Spinal cord (tissue), 10 donors: ENCODE measurements at places on chromosomes 13 and 19.

- H3K27me3 ChIP-seq, result no peaks in the 10 kb centered on the region
- no peaks in the 10 kb centered on the region for H3K4me1 ChIP-seq
- H3K27ac ChIP-seq, result no peak overlapping the region
- no peaks in the 10 kb centered on the region for H3K36me3 ChIP-seq
- H3K4me3 ChIP-seq, result no peak overlapping the region
- no peak for DNase-seq
These were observed 25.5 kb downstream of the FGF21 start for GRCh38 chr19:48780631-48781391.

DNA sequence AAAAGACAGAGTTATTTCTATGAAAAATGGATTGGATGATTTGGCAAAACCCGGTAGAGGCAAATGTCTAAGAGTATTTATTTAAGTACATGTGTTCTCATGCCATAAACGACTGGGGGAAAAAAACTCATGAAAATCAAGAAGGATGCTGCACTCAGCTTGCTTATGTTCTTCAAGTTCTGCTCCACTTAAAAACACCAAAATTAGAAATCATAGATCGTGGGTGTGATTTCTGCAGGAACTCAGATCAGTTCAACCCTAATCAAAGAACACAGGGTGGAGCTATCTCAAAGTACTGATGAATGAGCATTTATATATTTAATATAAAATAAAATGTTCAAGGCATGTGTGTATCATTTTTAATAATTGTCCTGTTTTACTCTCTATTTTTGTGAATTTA, 103.8 kb downstream of the FGF14 start:
- H3K27ac ChIP-seq, result no peak overlapping the region
- no peaks in the 10 kb centered on the region for H3K27me3 ChIP-seq
- H3K4me1 ChIP-seq, result no peaks in the 10 kb centered on the region
- DNase-seq, result no peak
- H3K4me3 ChIP-seq, result no peak overlapping the region

- H3K4me3 ChIP-seq, result no peak overlapping the region
- DNase-seq, result no peak
- H3K4me1 ChIP-seq, result no peaks in the 10 kb centered on the region
- H3K27me3 ChIP-seq, result peaks cover 10% of the 10 kb centered on the region
These were observed 9.8 kb upstream of the CEACAM18 start for GRCh38 chr19:51468545-51468920.

GRCh38 chr19:42149447-42150202, 17.4 kb upstream of the POU2F2 start:
- DNase-seq, result no peak
- H3K4me3 ChIP-seq, result no peak overlapping the region
- peaks cover 2% of the 10 kb centered on the region for H3K36me3 ChIP-seq
- no peak overlapping the region for H3K27ac ChIP-seq
- H3K4me1 ChIP-seq, result peaks cover 48% of the 10 kb centered on the region
- H3K27me3 ChIP-seq, result no peaks in the 10 kb centered on the region

GRCh38 chr19:1324806-1325567, 39.3 kb downstream of the EFNA2 start:
- H3K27ac ChIP-seq, result peak overlapping the region; percentile 85
- peaks cover 28% of the 10 kb centered on the region for H3K4me1 ChIP-seq
- peaks cover 15% of the 10 kb centered on the region for H3K36me3 ChIP-seq
- no peaks in the 10 kb centered on the region for H3K27me3 ChIP-seq
- H3K4me3 ChIP-seq, result peak overlapping the region; percentile 59
- DNase-seq, result peak; percentile 73

DNA sequence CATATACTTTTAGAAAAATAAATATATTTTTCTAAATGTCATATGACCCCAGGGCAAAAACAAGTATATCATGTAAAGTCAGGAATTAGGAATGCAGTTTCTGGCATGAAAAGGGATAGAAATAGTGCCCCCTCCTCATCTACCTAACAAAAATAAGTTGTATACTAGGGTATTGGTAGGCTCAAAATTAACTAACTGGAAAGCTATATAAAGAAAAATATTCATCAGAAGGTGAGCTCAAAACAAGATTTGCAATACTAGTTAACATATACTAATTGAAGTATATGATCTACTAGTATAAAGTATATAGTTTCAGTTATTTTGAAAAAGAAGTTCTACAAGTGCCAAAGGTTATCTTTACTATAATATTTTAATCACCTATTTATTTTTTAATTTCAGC, 200.2 kb downstream of the GPC5 start:
- no peak overlapping the region for H3K4me3 ChIP-seq
- H3K4me1 ChIP-seq, result no peaks in the 10 kb centered on the region
- no peak for DNase-seq

GRCh38 chr19:41031916-41032315, 40.8 kb downstream of the CYP2B6 start:
- H3K27me3 ChIP-seq, result peaks cover 4% of the 10 kb centered on the region
- H3K4me3 ChIP-seq, result no peak overlapping the region
- no peak overlapping the region for H3K27ac ChIP-seq
- no peaks in the 10 kb centered on the region for H3K4me1 ChIP-seq

- no peak overlapping the region for H3K4me3 ChIP-seq
- no peaks in the 10 kb centered on the region for H3K4me1 ChIP-seq
- H3K36me3 ChIP-seq, result no peaks in the 10 kb centered on the region
These were observed 248.0 kb upstream of the TMTC4 start for GRCh38 chr13:100922599-100922998.

GRCh38 chr13:90360785-90361184, 986.7 kb upstream of the MIR17HG start:
- H3K4me3 ChIP-seq, result no peak overlapping the region
- no peaks in the 10 kb centered on the region for H3K27me3 ChIP-seq
- no peaks in the 10 kb centered on the region for H3K36me3 ChIP-seq
- no peaks in the 10 kb centered on the region for H3K4me1 ChIP-seq
- no peak overlapping the region for H3K27ac ChIP-seq

DNA sequence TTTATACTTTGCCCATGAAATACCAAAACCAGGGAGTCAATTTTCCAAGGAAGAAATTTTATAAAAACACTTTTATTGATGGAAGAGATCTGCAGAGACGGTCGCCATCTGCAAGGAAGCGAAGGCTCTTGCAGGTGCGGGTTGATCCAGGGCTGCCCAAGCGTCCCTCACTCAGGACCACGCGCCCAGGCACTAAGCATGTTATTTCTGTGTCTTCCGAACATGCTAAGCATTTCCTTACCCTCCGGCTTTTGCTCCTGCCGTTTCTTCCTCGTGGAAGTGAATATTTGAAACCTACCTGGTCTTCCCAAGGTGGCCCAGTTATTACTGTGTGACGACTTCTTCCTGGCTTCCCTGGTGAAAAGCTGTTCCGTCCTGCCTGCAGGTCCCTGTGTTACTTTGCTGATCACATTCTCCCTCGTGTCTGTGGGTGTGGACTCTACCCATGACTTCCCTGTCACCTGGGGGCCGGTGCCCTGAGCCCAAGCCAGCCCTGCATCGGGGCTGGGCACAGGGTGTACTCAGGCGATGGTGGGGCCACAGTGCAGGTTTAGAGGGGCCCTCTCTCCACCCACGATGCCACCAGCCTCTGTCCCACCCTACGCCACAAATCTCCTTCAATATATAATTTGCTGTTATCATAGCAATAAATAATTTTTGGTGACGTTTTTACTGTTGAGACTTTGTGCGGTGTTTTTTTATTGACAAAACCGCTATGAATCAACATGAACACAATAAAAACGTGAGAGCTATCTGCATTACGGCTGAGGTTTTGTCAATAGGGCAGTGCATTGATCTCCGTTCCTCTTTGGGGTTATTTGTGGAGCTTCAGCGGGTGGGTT, 119.4 kb downstream of the URI1 start:
- no peak overlapping the region for H3K27ac ChIP-seq
- H3K27me3 ChIP-seq, result no peaks in the 10 kb centered on the region
- H3K4me1 ChIP-seq, result peaks cover 15% of the 10 kb centered on the region
- DNase-seq, result no peak

DNA sequence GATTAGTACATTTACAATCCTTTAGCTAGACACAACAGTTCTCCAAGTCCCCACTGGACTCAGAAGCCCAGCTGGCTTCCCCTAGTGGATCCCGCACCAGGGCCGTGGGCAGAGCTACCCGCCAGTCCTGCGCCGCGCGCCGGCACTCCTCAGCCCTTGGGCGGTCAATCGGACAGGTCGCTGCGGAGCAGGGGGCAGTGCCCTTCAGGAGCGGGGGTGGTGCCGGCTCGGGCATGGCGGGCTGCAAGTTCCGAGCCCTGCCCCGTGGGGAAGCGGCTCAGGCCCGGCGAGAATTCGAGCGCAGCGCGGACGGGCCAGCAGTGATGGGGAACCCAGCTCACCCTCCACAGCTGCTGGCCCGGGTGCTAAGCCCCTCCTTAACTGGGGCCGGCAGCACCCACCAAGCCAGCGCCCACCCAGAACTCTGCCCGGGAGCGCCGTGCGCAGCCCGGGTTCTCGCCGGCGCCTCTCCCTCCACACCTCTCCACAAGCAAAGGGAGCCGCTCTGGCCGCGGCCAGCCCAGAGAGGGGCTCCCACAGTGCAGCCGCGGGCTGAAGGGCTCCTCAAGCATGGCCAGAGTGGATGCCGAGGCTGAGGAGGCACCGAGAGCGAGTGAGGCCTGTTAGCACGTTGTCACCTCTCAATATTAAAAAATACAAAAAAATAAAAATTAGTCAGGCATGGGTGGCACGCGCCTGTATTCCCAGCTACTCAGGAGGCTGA, 12.9 kb downstream of the EBPL start:
- DNase-seq, result no peak
- H3K4me3 ChIP-seq, result no peak overlapping the region
- H3K27ac ChIP-seq, result no peak overlapping the region
- no peaks in the 10 kb centered on the region for H3K27me3 ChIP-seq
- peaks cover 7% of the 10 kb centered on the region for H3K36me3 ChIP-seq
- H3K4me1 ChIP-seq, result no peaks in the 10 kb centered on the region

DNA sequence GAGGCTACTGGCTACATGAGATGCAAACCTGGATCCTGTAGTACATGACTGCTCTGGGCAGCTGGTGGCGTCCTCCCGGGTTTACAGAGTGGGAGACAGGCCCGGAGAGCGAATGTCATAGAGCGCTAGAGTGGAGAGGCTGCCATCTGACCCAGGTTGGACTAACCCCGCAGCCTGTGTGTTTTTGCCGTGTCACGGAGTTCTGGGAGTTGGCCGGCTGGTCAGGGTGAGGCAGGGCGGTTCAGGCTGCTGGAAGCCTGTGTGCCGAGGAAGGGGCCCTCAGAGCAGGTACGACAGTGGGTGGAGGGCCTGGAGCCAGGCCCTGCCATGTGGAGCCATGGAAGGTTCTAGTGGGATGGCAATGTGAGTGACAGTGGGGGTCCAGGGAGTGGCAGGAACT, 12.5 kb downstream of the CRTC1 start:
- no peak overlapping the region for H3K27ac ChIP-seq
- no peak for DNase-seq
- H3K4me3 ChIP-seq, result no peak overlapping the region
- no peaks in the 10 kb centered on the region for H3K27me3 ChIP-seq

- DNase-seq, result no peak
- H3K4me3 ChIP-seq, result no peak overlapping the region
- no peaks in the 10 kb centered on the region for H3K4me1 ChIP-seq
- no peaks in the 10 kb centered on the region for H3K36me3 ChIP-seq
- no peak overlapping the region for H3K27ac ChIP-seq
These were observed 95.3 kb downstream of the POSTN start for GRCh38 chr13:37503287-37503686.

- no peaks in the 10 kb centered on the region for H3K27me3 ChIP-seq
- DNase-seq, result no peak
- no peak overlapping the region for H3K27ac ChIP-seq
- no peaks in the 10 kb centered on the region for H3K36me3 ChIP-seq
These were observed 7.9 kb upstream of the PVR start for GRCh38 chr19:44635581-44636438.

GRCh38 chr13:98570929-98571372, 6.0 kb downstream of the STK24 start:
- peaks cover under 1% of the 10 kb centered on the region for H3K36me3 ChIP-seq
- H3K27me3 ChIP-seq, result no peaks in the 10 kb centered on the region
- H3K27ac ChIP-seq, result no peak overlapping the region
- H3K4me1 ChIP-seq, result peaks cover 28% of the 10 kb centered on the region
- H3K4me3 ChIP-seq, result no peak overlapping the region

DNA sequence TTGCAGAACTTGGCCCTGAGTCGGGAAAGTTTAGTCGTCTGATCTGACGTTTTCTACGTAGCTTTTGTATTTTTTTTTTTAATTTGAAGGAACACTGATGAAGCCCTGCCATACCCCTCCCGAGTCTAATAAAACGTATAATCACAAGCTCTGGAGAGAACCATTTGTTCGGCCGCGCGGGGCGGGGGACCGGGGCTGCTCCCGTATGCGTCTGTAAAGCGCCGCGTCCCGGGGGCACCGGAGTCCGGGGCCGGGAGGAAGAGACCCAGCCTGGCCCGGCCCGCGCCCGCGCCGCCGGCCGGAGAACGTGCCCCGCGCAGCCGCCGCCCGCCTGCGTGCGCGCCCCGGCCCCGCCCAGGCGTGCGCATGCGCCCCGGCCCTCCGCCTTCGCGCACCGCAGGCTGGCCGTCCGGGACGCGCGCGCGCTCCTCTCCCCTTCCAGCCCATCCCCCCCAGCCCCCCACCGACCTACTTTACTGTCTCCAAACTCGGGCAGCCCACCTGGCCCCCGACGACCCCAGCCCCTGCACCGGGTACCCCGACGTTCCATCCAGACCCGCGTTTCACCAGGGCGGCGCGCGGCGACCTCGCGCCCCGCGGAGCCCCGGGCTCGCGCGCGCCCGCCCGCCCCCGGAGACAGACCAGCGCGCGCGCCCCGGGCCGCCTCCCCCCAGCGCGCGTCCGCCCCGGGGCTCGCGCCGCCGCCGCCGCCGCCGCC, 785 bp upstream of the USF2 start:
- H3K27me3 ChIP-seq, result no peaks in the 10 kb centered on the region
- H3K36me3 ChIP-seq, result peaks cover 48% of the 10 kb centered on the region
- H3K27ac ChIP-seq, result peak overlapping the region; percentile 87
- peak overlapping the region; percentile 71 for H3K4me3 ChIP-seq
- H3K4me1 ChIP-seq, result peaks cover 36% of the 10 kb centered on the region
- DNase-seq, result peak; percentile 38

- H3K4me3 ChIP-seq, result no peak overlapping the region
- H3K27me3 ChIP-seq, result no peaks in the 10 kb centered on the region
- no peak overlapping the region for H3K27ac ChIP-seq
- H3K4me1 ChIP-seq, result no peaks in the 10 kb centered on the region
These were observed 434.0 kb downstream of the FOXO1 start for GRCh38 chr13:40232311-40233040.

DNA sequence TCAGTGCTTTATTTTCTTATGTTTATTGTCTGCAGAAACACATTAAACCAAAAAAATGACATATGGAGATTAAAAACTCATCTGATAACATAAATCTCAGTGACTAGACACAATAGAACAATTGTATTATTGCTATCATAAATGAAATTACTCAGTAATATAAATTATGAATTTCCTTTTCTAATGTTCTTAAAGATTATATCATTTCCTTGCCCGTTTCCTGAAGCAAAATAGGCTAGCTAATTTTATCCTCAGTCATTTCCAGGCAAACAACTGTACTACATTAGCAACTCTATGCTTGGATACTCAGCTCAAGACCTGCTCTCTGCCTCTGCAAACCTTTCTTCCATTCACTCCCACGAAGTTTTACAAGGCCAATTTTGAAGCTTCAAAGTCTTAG, 61.2 kb downstream of the RFC3 start:
- no peaks in the 10 kb centered on the region for H3K27me3 ChIP-seq
- H3K4me1 ChIP-seq, result no peaks in the 10 kb centered on the region
- DNase-seq, result no peak
- H3K4me3 ChIP-seq, result no peak overlapping the region
